GM13977 (cell line): ENCODE measurements at places on chromosomes 7 and 10.
A peak's percentile ranks its signal among the peaks of the same experiment; 100 is the strongest.

- DNase-seq = no peak
Observed at GRCh38 chr10:129538236-129538635, 71.2 kb downstream of the MGMT start.

GRCh38 chr7:152366662-152367061 is 69.1 kb downstream of the KMT2C start:
- DNase-seq = no peak

GRCh38 chr10:74081941-74082718 is 68.5 kb downstream of the AP3M1 start:
- DNase-seq = no peak

DNA sequence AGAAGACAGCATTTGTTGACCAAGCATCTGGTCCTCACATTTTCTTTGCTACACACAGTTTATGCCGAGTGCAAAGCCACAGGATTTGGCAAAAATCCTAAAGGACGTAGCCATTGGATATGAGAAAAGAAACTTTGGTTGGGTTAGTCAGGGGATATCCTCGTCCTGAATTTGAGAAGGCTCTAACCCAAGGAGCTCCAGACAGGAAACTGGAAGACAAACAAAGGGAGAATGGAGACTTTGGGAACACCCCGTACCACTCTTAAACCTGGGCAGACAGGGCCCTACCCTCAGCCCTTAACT is 146.6 kb upstream of the FRMD4A start:
- DNase-seq = no peak

DNA sequence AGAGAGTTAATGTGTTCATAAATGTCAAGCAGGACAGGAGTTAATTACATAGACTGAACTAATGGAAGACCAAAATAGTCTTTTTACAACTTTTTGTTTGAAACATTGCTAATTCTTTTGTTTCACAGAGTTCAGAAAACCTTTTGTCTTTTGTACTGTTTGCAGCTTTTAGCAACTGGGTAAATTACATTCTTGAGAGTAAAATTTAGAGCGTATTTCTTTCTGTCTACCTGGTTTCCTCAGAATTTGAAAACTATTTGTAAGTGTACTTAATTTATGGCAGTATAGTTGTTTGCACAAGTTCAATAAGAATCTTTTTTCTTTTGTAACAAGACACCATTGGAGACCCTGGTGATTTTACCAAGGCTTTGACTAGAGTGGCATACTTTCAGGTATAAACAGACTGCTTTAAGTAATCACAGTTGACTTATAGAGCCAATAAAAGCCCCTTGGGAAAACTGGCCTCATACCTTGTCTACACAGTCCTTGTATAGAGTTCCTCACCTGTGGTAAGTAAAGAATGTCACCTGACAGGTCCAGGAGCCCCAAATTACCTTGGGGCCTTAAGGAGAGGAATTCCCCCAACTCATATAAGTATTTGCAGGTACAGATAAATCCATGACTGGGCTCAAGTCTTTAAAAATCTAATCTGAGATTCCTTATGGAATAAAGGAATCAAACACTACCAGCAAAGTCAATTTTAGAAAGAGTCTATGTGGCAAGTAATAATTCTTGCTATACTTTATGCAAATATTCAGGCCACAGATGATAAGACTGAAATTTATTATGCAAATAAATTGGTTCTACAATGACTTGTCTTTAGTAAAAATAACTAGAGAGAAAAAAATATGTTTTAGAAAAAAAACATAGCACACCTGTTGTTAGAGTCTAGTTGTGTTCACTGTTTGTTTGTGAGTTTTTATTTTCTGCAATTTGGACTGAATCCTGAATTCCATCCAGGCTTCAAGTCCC is 23.6 kb upstream of the CREB3L2 start:
- no peak for DNase-seq

DNA sequence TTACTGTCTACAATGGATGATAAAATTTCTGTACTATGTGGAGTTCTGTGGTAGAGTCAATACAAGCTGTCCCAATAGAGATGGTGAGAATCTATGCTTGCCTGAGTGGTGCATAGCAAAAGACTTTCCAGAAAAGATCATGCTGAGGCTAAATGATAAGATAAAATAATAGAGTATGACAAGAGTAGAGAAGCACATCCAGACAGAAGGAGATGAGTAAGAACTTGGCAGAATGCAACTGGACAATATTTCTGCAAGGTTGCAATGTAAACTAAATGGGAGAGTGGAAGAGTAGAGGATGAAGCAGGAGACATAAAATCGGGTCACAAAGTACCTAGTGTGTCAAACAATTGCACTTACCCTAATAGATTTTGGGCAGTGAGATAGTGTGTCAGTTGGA is 347.6 kb downstream of the MDFIC start:
- DNase-seq = no peak

DNA sequence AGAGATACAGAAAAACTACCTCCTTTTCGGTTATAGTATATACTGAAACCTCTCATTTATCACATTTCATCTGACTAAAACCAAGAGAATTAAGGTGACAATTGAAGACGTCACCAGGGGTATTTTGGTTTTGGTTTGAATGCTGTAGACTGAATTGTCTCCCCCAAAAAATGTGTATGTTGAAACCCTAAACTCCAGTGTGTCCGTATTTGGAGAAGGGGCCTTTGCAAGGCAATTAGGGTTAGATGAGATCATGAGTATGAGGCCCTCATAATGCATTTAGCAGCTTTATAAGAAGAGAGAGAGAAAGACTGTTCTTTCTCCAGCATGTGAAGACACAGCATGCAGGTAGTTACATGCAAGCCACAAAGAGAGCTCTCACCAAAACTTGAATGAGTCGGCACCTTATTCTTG is 59.5 kb downstream of the CACNA2D1 start:
- peak; percentile 25 for DNase-seq

DNA sequence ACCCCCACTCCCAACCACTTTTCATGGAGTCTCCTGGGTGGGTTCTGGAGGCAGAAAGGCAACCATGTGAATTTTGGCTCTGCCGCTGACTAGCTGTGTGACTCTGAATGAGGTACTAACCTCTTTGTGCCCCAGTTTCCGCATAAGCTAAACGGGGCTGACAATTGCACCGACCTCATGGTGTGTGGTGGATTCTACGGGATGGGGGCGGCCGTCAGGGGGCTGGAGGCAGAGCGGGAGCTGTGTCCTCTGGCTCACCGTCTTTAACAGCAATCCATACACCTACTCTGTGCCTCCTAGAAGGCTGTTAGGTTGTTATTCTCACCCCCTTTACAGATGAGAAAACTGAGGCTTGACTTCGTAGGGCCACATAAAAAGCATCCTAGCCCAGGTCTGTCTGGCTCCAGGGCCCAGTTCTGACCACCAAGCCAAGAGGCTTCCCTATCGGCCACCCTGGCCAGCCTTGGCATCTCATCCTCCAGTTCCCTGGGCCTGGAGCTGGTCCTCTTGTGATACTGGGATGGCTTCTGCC is 4.3 kb upstream of the SLC29A3 start:
- no peak for DNase-seq

DNA sequence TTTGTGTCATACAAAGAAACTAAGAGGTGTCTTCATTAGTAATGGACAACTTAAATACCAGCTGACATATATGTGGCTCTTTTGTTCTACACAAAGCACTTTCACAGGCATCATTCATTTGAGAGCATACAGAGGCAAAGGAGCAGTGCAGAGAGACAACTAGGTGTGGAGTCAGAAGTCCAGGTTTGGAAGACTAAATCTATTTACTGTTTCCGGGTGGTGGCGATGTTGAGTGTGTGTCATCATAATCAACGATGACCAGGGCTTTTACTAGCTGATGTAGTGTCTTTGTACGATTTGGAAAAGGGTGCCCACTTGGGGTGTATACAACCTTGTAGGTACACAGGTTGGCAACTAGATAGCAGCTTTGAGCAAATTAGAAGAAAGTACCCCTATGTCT is 195.5 kb upstream of the CCDC6 start:
- DNase-seq = no peak

DNA sequence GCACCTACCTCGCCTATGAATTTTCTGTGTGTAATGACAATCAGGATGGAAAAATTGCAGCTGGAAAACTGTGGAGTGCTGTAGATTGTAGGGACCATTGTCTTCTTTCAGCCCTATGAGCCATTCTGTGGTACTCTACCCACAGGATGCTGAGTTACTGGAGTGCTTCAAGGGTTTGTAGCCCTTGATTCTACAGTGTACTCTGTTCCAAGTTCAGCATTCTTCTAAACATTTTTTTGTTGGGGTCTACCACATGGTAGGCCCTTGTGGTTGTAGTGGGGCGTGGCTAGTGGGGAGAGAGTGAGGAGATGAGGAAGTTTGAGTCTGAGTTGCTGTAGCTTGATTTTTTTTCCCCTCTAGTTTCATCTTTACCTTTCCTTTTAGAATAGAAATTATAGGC is 33.5 kb downstream of the REEP3 start:
- DNase-seq = peak; percentile 53

DNA sequence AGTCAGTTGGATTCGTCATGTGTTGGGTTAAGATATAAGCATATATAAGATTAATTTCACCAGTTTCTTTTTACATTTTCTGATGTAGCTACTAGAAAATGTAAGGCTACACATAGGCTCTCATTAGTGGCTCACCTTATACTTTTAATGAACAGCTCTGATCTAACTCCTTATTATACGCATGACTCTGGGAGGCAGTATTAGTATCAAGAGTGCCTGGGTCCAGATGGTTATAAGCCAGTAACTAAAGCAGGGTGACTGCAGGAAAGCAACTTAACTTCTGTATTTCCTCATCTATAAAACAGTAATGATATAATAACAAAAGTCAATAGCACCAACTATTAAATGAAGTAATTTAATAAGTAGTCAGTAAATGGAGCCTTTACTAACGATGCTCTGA is 1.4 kb upstream of the ELMO1 start:
- no peak for DNase-seq

- no peak for DNase-seq
Observed at GRCh38 chr10:35335133-35336083, 901 bp upstream of the CCNY start.

DNA sequence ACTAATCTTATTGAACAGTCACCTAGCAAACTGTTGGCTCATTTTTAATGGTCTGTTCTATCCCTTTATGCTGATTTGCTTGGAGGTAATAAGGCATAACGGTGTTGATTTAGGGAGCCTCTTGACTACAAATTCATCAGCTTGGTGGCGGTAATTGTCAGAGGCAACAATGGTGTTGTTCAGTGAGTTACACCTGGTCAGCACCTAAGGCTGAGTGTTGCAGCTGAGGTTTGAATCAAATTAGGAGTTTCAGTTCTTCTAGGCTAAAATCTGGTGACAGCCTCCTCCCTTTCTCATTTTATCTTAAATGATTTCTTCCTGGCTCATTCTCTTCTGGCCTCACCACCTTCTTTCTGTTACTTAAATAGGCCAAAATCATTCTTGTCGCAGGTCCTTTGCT is 42.3 kb upstream of the SP8 start:
- no peak for DNase-seq

- no peak for DNase-seq
Observed at GRCh38 chr7:101823096-101823495, 5.7 kb downstream of the CUX1 start.

DNA sequence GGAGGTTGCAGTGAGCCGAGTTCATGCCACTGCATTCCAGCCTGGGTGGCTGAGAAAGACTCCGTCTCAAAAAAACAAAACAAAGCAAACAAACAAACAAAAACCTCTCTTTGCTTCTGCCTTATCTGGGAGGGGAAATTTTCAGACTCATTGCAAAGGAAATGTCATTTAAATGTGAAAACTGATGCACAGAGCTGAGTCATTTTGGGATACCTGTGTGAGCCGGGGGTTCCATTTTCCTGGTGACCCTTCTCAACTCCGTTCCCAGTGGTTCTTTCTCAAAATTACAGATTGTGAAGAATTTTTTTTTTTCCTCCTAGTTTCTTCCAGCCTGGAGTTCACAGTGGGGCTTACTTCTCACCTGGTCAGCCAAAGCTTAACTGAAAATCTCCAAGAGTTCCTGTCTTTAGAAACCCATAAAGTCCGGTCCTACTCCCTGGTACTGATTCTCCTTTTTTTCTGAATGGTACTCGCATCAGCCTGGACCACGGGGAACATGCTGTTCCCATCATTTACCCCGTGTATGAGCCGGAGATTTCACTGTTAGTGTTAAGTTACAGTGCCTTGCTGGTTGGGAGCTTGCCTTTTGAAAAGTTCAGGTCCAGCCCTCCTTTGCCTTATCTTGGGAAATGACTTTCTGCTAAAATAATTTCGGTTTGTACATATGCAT is 56.9 kb downstream of the RBM20 start:
- DNase-seq = no peak

DNA sequence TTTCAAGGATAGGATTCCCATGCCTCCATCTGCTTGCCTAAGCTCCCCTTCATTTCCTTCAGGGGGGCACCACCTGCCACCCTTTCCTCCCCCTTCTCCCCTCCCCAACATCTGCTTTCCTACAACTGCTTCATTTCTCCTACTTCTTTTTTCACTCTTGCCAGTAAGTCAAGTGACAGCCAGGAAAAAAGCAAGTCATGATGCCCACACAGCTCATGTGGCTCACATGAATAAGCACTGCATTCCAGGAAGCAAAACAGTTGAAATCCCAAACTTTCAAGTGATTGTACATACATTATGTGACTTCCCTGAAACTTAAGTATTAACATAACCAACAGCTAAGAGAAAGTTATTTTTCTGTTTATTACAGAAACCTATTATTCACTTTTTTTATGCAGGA is 78.6 kb downstream of the TNS3 start:
- no peak for DNase-seq

- peak; percentile 88 for DNase-seq
Observed at GRCh38 chr10:100872034-100872791, 40.5 kb upstream of the SLF2 start.

DNA sequence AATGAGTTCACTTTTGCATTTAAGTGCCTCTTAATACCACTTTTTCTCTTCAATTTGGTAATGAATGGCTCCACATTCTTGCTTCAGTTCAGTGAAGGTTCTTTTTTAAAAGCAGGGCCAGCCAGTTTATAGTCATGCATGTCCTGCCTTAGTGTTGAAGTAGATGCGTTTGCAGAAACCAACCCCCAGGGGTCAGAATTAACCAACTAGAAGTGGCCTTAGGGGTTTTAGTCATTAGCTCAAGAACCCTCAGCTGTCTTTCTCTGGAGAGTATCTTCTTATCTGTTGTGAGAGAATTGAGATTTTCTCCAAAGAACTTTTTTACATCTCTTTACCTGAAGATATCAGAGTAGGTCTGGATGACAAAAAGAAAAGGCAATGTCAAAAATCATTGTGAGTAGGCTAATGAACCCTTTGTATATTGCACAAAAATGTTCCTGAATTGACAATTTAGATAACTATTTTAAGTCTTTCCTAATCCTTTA is 82.2 kb downstream of the PIK3CG start:
- DNase-seq = peak; percentile 65
